ENCODE measurements at places on chromosomes 13 and 19.

DNA sequence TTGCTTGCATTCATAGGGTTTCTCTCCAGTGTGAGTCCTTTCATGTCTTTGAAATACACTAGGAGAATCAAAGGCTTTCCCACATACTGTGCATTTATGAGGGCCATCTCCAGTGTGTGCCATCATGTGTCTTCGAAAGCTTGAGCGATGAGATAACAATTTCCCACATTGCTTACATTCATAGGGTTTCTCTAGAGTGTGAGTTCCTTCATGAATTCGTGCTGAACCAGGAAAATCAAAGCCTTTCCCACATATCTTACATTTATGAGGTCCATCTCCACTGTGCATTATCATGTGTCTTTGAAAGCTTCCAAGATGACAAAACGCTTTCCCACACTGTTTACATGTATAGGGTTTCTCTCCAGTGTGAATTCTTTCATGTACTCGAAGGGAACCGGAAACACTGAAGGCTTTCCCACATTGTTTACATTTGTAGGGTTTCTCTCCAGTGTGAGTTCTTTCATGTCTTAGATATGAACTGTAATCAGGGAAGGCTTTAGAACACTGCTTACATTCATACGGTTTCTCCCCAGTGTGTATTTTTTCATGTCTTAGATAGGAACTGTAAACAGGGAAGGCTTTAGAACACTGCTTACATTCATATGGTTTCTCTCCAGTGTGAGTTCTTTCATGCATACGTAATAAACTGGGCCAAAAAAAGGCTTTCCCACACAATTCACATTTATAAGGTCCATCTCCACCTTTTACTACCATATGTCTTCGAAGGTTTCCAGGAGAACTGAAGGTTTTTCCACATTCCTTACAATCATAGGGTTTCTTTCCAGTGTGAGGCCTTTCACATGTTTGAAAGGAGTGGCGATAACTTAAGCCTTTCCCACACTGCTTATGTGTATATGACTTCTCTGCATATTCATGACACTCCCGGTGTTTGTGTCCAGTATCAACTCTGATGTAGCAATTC, 21.4 kb downstream of the ZNF44 start:
- DNase-seq: no peak

DNA sequence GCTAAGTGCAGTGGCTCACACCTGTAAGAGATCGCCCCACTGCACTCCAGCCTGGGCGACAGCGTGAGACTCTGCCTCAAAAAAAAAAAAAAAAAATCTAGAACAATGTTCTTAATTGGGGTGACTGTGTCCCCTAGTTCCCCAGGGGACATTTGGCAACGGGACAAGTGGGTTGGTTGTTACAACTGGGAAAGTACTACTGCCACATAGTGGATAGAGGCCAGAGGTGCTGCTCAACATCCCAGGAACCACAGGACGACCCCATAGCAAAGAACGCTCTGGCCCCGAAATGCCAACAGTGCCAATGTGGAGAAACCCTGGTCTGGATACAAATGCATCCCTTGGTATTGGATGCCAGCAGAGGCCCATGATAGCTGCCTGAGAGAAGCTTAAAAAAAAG, 11.8 kb downstream of the NLRP12 start:
- no peak for DNase-seq

- no peak for DNase-seq
Measured at GRCh38 chr13:23678795-23679194, 108.6 kb downstream of the TNFRSF19 start.

DNA sequence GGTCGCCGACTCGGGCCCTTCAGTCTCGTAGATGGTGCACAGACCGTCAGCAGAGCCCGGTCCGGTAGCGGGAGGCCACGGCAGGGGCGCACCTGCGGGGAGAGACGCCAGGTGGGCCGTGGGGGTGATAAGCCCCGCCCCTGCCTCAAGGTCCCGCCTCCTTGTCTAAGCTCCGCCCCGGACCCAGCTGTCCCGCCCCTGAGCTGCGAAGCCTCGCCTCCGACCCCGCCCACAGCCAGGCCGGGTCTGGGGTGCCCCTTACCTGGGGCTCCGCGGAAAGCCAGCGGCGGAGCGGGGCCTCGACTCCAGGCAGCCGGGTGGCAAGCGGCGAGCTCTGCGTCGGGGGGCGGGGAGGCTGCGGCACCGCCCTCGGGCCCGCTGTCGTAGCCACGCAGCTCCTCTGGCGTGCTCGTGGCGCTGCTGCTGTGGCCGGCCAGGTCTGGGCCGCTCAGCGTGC, 4.7 kb downstream of the PRR36 start:
- peak; percentile 43 for DNase-seq

GRCh38 chr19:416416-416815, 7.5 kb upstream of the C2CD4C start:
- no peak for DNase-seq
